ENCODE measurements at places on chromosomes 13 and 19.

DNA sequence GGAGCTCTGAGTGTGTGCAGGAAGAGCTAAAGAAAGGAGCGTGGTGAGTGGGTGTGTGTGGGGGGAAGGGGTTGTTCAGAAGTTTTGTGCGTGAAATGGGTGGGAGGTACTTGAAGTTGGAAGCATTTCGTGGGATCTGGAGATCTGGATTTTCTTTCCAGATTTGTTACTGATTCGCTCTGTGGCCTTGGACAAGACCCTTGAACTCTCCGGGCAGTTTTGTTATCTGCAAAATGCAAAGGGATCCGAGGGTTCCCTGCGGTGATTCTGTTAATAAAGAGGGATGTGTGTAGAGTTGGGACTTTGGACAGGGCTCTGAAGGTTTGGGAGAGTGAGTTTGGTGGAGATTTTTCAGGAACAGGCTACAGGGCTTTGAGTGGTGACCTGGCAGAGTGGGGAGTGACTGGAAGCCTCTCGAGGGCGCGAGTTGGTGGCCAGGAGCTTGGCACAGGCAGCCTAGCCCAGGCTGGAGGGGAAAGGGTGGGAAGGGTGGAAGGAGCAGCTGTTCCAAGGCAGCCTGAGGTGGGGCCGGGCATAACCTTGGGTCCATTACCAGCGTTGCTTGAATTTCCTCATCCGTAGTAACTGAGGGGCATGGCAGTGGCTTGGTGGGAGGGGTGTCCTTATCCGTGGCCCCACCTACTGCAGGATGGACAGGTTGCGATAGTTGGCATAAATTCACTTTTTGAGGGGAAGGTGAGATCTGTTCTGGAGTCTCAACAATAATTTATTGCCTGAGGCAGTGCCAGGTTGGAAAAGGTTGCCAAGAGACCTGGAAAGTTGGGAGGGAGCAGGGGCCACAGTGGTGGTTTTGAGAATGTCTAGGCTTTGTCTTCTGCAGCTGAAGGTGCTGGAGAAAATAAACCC lies 2.1 kb downstream of the ACTN4 start:
- DNase-seq = no peak

GRCh38 chr13:79529817-79530216 lies 48.9 kb downstream of the NDFIP2 start:
- no peak for DNase-seq

DNA sequence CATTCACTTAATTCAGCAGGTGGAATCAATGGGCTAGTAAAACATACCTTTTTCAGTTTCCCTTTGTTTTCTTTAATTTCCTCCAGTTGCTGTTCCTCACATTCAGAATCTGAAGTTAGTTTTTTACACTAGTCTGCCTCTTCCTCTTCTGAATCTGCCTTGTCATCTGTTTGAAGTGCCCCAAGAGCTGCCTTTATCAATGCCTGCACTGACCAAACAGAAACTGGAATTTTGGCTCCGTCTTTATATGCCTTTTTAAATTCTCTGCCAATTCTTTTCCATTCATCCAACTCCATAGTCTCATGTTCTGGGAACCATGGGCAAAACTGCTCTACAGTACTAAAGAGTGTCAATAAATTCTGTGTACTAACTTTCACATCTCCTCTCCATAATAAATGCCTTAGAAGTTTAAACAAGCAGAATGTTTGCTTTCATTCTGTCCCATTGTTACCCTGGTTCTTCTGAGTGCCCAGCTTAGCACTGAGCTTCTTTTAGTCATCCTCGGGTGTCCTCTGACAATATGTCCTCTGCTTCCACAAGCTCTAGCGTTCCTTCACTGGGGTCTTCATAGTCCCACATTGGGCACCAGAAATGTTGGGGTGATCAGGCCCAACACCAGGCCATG lies 154.2 kb downstream of the ZNF486 start:
- no peak for DNase-seq

GRCh38 chr13:65677906-65678305 lies 1552.2 kb downstream of the PCDH9 start:
- DNase-seq = peak; percentile 34

GRCh38 chr13:111315347-111315995 lies 5.0 kb upstream of the TEX29 start:
- no peak for DNase-seq

DNA sequence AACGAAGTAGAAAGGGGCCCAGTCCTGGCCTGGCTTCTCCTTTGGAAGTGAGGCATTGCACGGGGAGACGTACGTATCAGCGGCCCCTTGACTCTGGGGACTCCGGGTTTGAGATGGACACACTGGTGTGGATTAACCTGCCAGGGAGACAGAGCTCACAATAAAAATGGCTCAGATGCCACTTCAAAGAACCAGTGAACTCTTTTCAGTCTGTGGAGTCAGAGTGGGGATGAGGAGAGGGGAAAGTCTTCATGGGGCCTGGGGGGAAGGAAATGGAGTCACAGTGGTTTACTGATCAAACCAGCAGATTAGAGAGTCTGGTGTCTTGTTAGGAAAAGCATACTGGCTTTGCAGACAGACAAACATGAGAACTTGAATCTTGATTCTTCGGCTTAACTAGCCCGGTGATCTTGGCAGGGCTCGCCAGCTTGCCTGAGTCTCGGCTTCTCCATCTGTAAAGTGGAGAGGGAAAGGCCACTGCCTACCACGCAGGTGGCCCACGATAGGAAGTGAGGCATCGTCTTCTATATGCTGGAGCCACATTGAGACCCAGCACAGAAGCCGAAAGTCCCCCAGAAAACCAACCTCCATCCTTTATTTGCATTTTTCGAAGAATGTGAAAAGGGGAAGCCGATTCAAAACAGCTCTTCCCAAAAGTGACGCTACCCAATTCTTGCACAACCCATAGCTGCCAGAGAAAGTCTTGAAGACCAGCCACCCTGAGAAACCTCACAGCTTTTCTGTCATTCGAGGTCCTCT lies at the start of gene FFAR1:
Gene FFAR1, plus strand, starts transcription at position 732 of the 759 bp plus-strand sequence. CDS start 3,650 bp downstream, outside the sequence.
- no peak for DNase-seq

- no peak for DNase-seq
Measured at GRCh38 chr13:84542348-84542747, 660.1 kb upstream of the SLITRK1 start.

DNA sequence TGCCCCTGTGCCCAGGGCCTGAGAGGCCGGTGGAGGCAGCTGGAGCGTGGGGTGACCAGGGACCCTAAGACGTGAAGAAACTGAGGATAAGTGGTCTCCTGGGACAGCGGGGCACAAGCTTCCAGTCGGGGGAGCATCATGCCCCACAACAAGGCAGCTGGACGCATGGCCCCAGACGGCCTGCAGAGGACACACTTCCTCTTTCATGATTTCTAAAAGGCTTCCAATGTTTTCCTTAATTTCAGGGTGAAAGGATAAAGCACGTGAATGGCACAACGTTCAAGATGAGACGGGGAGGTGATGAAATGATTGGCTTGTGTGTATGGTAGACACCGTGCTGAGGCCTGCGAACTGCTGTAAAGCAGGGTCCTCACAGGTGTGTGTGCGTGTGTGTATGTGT lies 20.2 kb upstream of the MYDGF start:
- DNase-seq = no peak

DNA sequence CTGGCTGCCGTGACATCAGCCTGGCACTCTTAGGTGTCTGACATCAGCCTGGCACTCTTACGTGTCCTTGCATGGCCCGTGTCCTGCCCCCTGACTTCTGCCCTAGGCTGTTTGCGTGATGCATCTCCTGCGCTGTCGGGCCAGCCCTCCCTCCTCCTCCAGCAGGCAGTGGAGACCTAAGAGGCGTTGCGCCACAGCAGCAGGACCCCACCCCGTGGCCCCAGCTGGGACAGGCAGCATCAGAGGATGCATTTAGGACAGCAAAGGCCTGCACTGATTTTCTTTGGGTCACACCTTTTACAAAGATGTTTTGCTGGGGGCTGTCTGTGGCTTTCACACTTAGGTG lies 65.3 kb downstream of the GPR12 start:
- no peak for DNase-seq

DNA sequence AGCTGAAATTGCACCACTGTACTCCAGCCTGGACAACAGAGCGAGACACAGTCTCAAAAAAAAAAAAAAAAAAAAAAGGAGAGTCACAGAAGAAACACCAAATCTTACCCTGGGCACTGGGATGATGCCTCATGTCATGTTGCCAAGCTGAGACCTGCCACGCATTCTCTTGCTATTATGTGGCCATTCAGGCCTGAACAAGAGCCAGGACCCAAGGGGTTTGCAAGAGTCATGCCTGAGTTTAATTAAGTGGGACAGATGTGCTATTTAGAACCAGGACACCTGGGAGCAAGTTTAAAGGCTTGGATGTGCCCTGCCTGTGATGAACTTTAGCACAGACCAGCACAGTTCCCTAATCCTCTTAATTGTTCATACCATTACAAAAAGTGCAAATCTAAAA lies 9.8 kb downstream of the PNMA8A start:
- DNase-seq = no peak

- peak; percentile 37 for DNase-seq
Measured at GRCh38 chr19:32387701-32388392, 17.7 kb upstream of the DPY19L3 start.

DNA sequence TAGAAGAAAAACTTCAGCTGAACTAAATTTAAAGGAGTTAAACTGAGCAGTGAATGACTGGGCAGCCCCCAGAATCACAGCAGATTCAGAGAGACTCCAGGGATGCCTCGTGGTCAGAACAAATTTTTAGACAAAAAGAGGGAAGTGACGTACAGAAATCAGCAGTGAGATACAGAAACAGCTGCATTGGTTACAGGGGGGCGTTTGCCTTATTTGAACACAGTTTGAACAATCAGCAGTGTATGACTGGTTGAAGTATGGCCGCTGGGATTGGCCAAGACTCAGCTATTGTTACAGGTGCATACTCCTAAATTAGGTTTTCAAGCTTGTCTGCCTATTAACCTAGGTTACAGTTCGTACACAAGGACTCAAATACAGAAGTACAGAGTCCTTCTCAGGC lies 2.2 kb upstream of the SPRYD7 start:
- no peak for DNase-seq

- DNase-seq = peak; percentile 81
Measured at GRCh38 chr13:85277748-85278147, 521.5 kb downstream of the SLITRK6 start.

- DNase-seq = no peak
Measured at GRCh38 chr13:41606646-41607045, 149.3 kb downstream of the RGCC start.

- no peak for DNase-seq
Measured at GRCh38 chr19:54530866-54531265, 28.2 kb downstream of the LAIR2 start.

GRCh38 chr13:104895521-104895920 lies 1639.9 kb downstream of the EFNB2 start:
- peak; percentile 26 for DNase-seq

DNA sequence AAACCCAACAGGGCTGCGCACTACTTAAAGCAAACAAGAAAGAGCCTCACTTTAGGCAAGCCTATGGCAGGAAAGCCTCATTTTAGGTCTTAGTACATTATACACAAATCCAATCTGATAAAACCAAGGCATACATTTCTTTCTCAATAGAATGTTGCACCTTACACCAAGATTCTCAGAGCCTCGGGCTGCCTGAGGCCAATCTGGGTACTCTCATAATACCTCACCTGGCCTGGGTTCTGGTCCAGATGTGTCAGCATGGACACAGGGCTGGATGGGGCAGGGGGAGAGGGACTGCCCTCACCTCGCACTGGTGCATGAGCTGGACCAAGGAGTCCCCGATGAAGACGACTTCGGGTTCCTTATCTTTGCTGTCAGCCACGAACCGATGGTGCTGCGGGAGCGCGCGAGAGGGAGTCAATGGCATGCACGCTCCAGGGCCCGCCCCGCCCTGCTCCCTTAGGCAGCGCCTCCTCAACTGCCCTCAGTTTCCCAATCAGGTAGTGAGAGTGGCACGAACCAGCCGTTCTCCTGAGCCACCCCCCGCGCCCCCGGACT lies at the start of gene PRR19:
Gene PRR19, plus strand, starts transcription at position 487 of the 558 bp plus-strand sequence. CDS start 7,453 bp downstream, outside the sequence.
- DNase-seq = no peak

Data from fibroblast of skin of back (primary cell).